GM23248 (cell line): ENCODE measurements at places on chromosomes 7 and 10. TPM values are rescaled to one million over a fixed set of nuclear protein-coding genes. Genes with fewer than 3 reads are reported as not detected.
A peak's percentile ranks its signal among the peaks of the same experiment; 100 is the strongest.

ZNF365 gene
- polyA plus RNA-seq = 0.76 and 1.4 TPM in 2 replicates

GRCh38 chr10:83253011-83253671 lies 886.2 kb upstream of the GHITM start:
- no peaks in the 10 kb centered on the region for H3K4me1 ChIP-seq
- H3K4me3 ChIP-seq = no peak overlapping the region
- H3K36me3 ChIP-seq = no peaks in the 10 kb centered on the region
- no peak overlapping the region for H3K27ac ChIP-seq

LLCFC1 gene
- not detected in 2 replicates for polyA plus RNA-seq

TMEM196 gene
- polyA plus RNA-seq = not detected in 2 replicates

SORBS1 gene
- polyA plus RNA-seq = 0.65 and 1.3 TPM in 2 replicates

GRCh38 chr7:47786557-47787248 lies 161.6 kb downstream of the PKD1L1 start:
- H3K27me3 ChIP-seq = no peaks in the 10 kb centered on the region
- 0 out of 2 replicates have a peak overlapping the region, but pooled peaks have one; percentile 7 for H3K4me3 ChIP-seq
- peak; percentile 99 for DNase-seq
- H3K4me1 ChIP-seq = peaks cover 59% of the 10 kb centered on the region
- H3K36me3 ChIP-seq = no peaks in the 10 kb centered on the region

GRCh38 chr7:33722383-33723101 lies 182.8 kb upstream of the BMPER start:
- H3K27ac ChIP-seq = no peak overlapping the region
- DNase-seq = peak; percentile 43
- no peaks in the 10 kb centered on the region for H3K36me3 ChIP-seq
- no peaks in the 10 kb centered on the region for H3K27me3 ChIP-seq
- no peak overlapping the region for H3K4me3 ChIP-seq

PDLIM1 gene
- 143 and 147 TPM in 2 replicates for polyA plus RNA-seq

LRRN3 gene
- polyA plus RNA-seq = 0.16 and 0.41 TPM in 2 replicates

MMP21 gene
- polyA plus RNA-seq = not detected in 2 replicates

UCMA gene
- not detected in 2 replicates for polyA plus RNA-seq

CAPZA2 gene
- polyA plus RNA-seq = 301 and 323 TPM in 2 replicates

GRCh38 chr7:143287339-143287934 lies 714 bp upstream of the CASP2 start:
- H3K4me3 ChIP-seq = peak overlapping the region; percentile 94
- DNase-seq = no peak
- no peaks in the 10 kb centered on the region for H3K36me3 ChIP-seq
- peaks cover 19% of the 10 kb centered on the region; the same call in 1 of the 2 replicates for H3K4me1 ChIP-seq
- no peaks in the 10 kb centered on the region for H3K27me3 ChIP-seq

DNA sequence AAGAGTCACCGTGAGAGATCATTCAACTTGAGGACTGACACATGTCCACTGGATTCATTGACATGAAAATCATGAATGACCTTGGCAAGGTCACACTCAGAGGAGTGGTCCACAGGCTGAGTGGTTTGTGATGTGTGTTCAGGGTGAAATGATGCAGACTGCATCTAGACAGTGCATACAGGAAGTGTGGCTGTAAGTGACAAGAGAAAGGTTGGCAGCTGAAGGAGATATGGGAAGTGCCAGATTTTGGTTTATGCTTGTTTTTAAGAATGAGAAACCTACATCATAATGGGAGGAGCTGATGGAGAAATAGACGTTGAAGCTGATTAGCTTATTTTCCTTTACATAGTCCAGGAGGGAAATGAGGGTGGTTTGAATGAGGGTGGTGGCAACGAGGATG lies 64.8 kb upstream of the VIPR2 start:
- no peaks in the 10 kb centered on the region for H3K36me3 ChIP-seq
- H3K27me3 ChIP-seq = no peaks in the 10 kb centered on the region
- H3K4me1 ChIP-seq = no peaks in the 10 kb centered on the region

ACSM6 gene
- 0.08 TPM in 1 of 2 replicates, not detected in the other for polyA plus RNA-seq

- H3K4me1 ChIP-seq = peaks cover 57% of the 10 kb centered on the region
- no peaks in the 10 kb centered on the region for H3K27me3 ChIP-seq
- peak overlapping the region; percentile 83 for H3K4me3 ChIP-seq
- peak overlapping the region; percentile 95 for H3K27ac ChIP-seq
- DNase-seq = peak; percentile 90
These were observed 5.2 kb downstream of the DUSP5 start for GRCh38 chr10:110502851-110503301.

GRCh38 chr7:43014406-43014805 lies 82.2 kb downstream of the MRPL32 start:
- H3K27ac ChIP-seq = no peak overlapping the region
- H3K4me3 ChIP-seq = no peak overlapping the region
- no peaks in the 10 kb centered on the region for H3K36me3 ChIP-seq
- H3K4me1 ChIP-seq = no peaks in the 10 kb centered on the region

GNGT1 gene
- not detected in 2 replicates for polyA plus RNA-seq

KLHDC10 gene
- polyA plus RNA-seq = 3.3 and 3.4 TPM in 2 replicates

GRCh38 chr10:95604630-95605029 lies 43.5 kb upstream of the SORBS1 start:
- no peaks in the 10 kb centered on the region for H3K4me1 ChIP-seq
- H3K36me3 ChIP-seq = peaks cover 29% of the 10 kb centered on the region; the same call in 1 of the 2 replicates

SND1 gene
- polyA plus RNA-seq = 128 and 137 TPM in 2 replicates

SLC16A9 gene
- polyA plus RNA-seq = not detected in 2 replicates

GFRA1 gene
- polyA plus RNA-seq = 5.2 and 6.7 TPM in 2 replicates

FBXO24 gene
- 0.11 and 0.38 TPM in 2 replicates for polyA plus RNA-seq

DNA sequence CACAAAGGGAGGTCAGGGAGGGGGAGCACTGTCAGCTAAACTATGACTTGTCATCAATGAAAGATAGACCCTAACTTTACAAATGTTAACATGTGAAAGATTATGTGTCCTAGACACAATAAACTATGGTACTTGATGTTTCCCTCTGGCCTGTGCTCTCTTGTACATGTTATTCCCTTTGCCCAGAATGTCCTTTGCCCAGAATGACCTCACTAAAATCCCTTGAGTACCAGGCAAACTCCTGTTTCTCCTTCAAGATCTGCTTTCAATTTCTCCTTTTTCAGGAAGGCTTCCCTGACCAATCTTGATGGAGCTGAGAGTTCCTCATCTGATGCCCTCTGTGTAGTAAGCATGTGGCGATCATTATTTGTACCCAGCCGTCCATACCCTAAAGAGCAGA lies 143.1 kb downstream of the ZNF365 start:
- no peaks in the 10 kb centered on the region for H3K27me3 ChIP-seq
- no peaks in the 10 kb centered on the region for H3K36me3 ChIP-seq
- no peak overlapping the region for H3K27ac ChIP-seq
- no peak for DNase-seq
- peaks cover 13% of the 10 kb centered on the region; the same call in 1 of the 2 replicates for H3K4me1 ChIP-seq
- H3K4me3 ChIP-seq = no peak overlapping the region

GATA3 gene
- polyA plus RNA-seq = not detected in 2 replicates

- no peaks in the 10 kb centered on the region for H3K27me3 ChIP-seq
- no peak for DNase-seq
- no peak overlapping the region for H3K27ac ChIP-seq
- H3K4me3 ChIP-seq = no peak overlapping the region
- no peaks in the 10 kb centered on the region for H3K4me1 ChIP-seq
- no peaks in the 10 kb centered on the region for H3K36me3 ChIP-seq
These were observed 21.1 kb upstream of the SH2D4B start for GRCh38 chr10:80516506-80517075.

DNA sequence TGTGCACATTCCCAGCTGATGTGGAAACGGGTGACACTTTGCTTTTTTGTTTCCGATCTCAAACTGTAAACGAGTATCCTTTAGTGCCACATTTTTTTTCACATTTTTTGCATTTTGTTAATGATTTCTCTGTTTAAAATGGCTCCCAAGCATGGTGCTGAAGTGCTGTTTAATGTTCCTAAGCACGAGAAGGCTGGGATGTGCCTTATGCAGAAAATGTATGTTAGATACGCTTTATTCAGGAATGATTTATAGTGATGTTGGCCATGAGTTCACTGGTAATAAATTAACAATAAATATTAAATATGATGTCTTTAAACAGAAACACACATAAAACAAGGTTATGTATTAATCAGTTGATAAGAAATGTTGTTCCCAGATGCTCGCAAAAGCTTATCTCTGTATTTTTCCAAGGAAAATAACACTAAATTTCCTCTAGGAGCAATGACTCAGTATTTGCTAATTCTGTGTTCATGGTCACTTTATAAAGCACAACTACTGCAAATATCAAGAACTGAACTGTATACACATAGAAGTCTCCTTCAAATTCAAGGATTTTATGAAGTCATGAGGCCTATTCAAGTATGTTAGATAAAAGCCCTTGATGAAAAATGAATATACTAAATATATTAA lies 305.9 kb upstream of the SMIM30 start:
- no peaks in the 10 kb centered on the region for H3K4me1 ChIP-seq
- no peak overlapping the region for H3K27ac ChIP-seq
- no peaks in the 10 kb centered on the region for H3K36me3 ChIP-seq
- no peaks in the 10 kb centered on the region; the same call in 1 of the 2 replicates for H3K27me3 ChIP-seq

GRCh38 chr10:17088118-17088806 lies 41.3 kb downstream of the CUBN start:
- H3K4me3 ChIP-seq = peak overlapping the region; percentile 14; the same call in 1 of the 2 replicates
- H3K4me1 ChIP-seq = peaks cover 40% of the 10 kb centered on the region
- no peaks in the 10 kb centered on the region for H3K27me3 ChIP-seq
- peak; percentile 90 for DNase-seq

GRCh38 chr7:150365673-150366398 lies 2.8 kb upstream of the REPIN1 start:
- no peaks in the 10 kb centered on the region for H3K36me3 ChIP-seq

SNCG gene
- 2.8 and 3.1 TPM in 2 replicates for polyA plus RNA-seq

GRCh38 chr10:132646443-132647097 lies 109.0 kb downstream of the INPP5A start:
- no peak overlapping the region for H3K27ac ChIP-seq
- H3K4me3 ChIP-seq = no peak overlapping the region
- no peak for DNase-seq
- no peaks in the 10 kb centered on the region for H3K4me1 ChIP-seq

HNRNPF gene
- 106 and 116 TPM in 2 replicates for polyA plus RNA-seq
